GF-D8 (cell line): ENCODE measurements at places on chromosomes 16 and 17.

GRCh38 chr17:46903762-46904672 is 18.9 kb upstream of the GOSR2 start:
- DNase-seq: no peak

- peak; percentile 76 for DNase-seq
Observed at GRCh38 chr16:4183237-4184037, 58.4 kb downstream of the SRL start.

GRCh38 chr16:963913-964312 is 6.9 kb downstream of the LMF1 start:
- DNase-seq: no peak

GRCh38 chr17:49910858-49911204 is 58.2 kb upstream of the DLX4 start:
- no peak for DNase-seq

DNA sequence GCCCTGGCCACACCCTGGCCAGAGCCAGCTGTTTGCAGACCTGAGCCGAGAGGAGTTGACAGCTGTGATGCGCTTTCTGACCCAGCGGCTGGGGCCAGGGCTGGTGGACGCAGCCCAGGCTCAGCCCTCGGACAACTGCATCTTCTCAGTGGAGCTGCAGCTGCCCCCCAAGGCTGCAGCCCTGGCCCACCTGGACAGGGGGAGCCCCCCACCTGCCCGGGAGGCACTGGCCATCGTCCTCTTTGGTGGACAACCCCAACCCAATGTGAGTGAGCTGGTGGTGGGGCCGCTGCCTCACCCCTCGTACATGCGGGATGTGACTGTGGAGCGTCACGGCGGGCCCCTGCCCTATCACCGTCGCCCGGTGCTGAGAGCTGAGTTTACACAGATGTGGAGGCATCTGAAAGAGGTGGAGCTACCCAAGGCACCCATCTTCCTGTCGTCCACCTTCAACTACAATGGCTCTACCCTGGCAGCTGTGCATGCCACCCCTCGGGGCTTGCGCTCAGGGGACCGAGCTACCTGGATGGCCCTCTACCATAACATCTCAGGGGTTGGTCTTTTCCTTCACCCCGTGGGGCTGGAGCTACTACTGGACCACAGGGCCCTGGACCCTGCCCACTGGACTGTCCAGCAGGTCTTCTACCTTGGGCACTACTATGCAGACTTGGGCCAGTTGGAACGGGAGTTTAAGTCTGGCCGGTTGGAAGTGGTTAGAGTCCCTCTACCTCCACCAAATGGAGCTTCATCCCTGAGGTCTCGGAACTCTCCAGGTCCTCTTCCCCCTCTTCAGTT is 578 bp downstream of the AOC2 start:
- DNase-seq: no peak

- no peak for DNase-seq
Observed at GRCh38 chr17:6796017-6796886, 20.2 kb downstream of the FBXO39 start.

GRCh38 chr17:77882481-77883212 is 75.9 kb upstream of the TNRC6C start:
- peak; percentile 18 for DNase-seq

GRCh38 chr16:89157778-89158177 is 13.8 kb upstream of the CDH15 start:
- no peak for DNase-seq

DNA sequence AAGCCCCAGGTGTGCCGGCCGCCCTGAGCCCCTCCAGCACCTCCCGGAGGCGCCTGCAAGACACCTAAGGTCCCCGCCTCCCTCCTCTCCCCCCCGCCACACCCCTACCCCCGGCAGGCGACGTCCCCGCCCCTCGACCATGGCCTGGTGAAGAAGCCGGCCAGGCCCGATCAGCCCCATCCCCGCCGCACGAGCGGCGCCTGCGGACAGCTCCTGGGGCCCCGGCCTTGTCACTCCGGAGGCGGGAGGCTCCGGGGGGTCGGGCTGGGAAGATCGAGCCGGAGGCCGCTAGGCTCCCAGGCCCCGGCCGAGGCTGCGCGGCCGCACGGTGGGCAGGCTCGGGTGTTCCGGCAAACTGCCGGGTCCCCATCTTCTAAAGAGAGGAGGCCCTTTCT is 405 bp upstream of the ACE start:
- no peak for DNase-seq

DNA sequence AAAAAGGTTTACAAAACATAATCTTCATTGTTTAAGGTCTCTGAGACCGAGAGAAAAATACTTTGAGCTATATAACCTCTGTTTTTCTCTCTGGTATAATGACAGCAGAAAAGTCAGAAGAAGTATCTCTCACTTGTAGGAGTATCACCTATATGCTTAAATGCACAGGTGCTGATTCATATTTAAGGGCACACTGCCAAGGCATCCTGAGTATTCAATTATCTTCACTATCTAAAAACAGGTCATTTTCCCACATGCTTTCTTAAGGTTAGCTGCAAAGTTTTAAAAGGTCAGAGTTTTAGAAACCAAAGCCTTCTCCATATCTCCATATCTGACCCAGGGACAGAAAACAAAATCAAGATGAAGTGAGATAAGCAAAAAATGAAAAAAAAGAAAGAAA is 99.3 kb upstream of the C17orf78 start:
- no peak for DNase-seq

GRCh38 chr17:32569171-32570080 is 82.6 kb downstream of the CDK5R1 start:
- no peak for DNase-seq

DNA sequence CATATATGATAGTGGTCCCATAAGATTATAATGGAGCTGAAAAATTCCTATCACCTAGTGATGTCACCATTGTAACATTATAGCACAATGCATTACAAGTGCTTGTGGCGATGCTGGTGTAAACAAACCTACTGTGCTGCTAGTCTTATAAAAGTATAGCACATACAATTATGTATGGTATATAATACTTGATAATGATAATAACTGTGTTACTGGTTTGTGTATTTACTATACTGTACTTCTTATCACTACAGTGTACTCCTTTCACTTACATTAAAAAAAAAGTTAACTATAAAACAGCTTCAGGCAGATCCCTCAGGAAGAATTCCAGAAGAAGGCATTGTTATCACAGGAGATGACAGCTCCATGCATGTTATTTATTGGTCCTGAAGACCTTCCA is 122.0 kb upstream of the NACA2 start:
- no peak for DNase-seq

GRCh38 chr17:75130632-75131277 is 787 bp downstream of the NT5C start:
- DNase-seq: no peak

DNA sequence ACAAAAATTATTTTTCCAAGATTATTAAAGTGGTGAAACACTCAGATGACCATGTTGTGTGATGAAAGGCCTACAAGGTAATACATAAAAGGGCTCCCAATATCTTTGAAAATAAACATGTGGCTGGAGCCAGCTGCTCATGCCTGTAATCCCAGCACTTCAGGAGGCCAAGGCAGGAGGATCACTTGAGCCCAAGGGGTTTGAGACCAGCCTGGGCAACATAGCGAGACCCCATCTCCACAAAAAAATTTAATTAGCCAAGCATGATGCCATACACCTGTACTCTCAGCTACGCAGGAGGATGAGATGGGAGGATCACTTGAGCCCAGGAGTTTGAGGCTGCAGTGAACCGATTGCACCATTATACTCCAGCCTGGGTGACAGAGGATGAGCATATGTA is 26.8 kb downstream of the SIAH1 start:
- DNase-seq: no peak

DNA sequence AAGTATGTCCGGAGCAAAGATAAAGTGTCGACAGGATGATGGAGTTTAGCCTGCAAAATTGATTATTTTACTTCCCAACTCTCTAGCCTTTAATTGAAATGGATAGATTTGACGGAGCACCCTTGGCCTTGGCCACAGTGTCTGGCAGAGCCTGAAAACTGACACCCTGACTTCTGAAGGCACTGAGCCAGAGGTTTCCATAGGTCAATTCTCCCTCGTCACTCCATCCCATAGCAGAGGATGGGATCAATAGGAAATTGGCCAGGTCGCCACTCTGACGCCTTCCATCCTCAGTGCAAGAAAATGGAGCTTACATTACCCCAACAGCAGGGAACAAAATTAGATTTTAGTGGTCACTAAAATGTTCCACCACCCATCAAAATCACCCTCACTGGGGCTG is 90.4 kb upstream of the CDH11 start:
- DNase-seq: no peak

GRCh38 chr16:82630219-82630618 is 3.5 kb downstream of the CDH13 start:
- no peak for DNase-seq

- no peak for DNase-seq
Observed at GRCh38 chr16:31493506-31494125, 10.7 kb downstream of the SLC5A2 start.

- DNase-seq: no peak
Observed at GRCh38 chr17:82160075-82160474, 52.6 kb downstream of the CCDC57 start.
